ELR (cell line): ENCODE measurements at places on chromosomes 4 and X.

DNA sequence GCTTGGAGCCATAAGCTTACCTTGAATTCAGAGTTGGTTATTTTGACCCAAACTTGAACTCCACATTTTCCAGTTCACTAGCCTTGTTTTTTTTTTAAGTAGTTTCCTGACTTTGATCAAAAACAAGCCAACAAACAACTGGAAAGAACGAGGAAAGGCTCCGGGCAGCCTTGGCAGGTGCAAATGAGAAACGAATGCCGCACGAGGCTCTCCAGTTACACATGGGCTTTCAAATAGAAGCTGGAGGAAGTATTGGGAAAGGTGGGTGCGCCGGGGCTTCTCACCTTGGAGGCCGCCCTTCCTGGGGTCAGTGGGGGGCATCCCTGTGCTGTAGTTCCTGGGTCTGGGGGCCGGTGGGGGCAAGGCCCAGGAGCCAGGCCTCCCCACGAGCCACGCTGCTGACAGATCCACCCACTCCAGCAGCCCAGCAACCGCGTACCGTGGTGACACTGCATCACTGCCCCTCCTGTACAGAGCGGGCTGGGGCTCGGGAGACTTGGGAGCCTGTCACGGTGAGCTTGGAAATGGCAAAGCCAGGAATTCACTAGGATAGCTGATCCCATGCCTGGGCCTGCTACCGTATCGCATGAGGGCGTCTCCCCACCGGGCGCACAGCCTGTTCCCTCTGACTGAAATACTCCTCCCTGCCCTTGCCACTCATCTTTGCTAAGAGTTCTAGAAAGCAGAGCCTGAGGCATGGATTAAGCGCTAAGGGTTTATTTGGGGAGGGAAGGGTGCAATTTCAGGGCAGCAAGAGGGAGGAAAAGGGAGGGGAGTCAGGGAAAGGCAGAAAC, 50.9 kb upstream of the ADRA2C start:
- DNase-seq: no peak

DNA sequence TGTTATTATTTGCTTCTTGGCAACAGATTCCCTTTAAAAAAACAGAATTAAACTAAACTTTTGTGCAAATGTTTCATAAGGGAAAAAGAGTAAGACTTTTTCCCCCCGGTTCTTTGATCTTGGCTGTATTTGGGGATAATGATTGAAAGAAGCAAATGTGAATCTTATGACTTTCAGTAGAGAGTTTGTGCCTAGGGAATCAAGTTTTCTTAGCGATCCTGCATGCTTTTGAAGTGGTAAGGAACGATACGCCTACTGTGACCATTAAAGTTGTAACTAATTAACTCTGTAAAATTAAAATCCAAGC, 9.0 kb downstream of the ATP10D start:
- DNase-seq: no peak

DNA sequence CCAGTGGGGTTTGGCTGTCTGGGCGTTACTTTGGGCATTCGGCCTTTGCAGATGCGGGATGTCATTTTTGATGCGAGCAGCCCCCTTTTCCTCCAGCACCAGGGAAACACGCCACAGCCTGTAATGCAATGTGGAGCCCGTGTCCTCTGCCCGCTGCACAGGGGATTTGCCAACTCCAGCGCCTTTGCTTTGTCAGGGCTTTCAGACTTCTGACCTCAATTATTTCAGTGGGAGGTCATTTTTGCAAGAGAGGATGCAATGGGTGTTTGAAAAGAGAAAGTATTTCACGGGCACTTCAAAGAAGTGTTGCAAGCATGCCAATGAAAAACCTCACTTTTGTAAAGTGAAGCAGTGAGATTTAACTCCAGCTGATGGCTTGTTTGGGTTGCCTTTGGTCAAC, 11.5 kb downstream of the CLCN4 start:
- DNase-seq: no peak

GRCh38 chrX:154091678-154092077, 5.8 kb downstream of the MECP2 start:
- no peak for DNase-seq

DNA sequence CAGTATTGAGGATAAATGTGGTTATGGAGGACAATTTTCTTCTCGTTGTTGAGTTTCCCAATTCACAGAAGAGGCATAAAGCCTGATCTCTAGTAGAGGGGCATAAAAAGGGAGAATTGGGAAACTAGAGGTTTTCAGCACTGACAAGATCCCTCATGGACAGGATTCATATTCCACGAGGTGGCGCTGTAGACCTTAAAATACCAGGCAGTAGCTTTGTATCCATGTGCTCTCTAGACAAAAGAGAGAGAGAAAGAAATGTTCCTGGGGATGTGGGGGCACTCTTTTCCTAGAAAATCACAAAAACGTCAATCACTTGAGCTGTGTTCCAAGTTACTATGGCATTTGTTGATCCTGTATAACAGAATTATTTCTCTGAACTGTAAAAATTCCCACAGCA, 128.3 kb downstream of the MAGEE1 start:
- DNase-seq: peak; percentile 30
